ENCODE measurements at places on chromosomes 1 and 21.

DNA sequence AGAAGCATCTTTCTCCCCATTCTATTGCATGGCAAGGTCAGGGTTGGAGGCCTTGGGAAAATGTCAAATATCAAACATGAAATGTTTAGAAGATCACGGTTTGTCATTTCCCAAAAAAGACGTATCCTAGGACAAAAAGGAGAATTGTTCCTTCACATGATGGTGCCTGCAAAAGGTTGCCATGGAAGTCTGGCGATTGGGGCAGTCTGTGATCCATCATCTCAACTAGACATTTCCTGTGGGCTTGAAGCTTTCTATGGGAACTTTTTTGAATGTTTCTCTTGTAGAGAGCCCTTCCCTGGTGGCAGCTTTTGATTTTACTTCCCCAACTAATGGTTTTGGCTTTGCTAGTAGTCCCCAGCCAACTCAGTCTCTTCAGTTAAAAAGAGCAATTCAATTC lies 106.3 kb downstream of the TGFB2 start:
- DNase-seq: no peak

DNA sequence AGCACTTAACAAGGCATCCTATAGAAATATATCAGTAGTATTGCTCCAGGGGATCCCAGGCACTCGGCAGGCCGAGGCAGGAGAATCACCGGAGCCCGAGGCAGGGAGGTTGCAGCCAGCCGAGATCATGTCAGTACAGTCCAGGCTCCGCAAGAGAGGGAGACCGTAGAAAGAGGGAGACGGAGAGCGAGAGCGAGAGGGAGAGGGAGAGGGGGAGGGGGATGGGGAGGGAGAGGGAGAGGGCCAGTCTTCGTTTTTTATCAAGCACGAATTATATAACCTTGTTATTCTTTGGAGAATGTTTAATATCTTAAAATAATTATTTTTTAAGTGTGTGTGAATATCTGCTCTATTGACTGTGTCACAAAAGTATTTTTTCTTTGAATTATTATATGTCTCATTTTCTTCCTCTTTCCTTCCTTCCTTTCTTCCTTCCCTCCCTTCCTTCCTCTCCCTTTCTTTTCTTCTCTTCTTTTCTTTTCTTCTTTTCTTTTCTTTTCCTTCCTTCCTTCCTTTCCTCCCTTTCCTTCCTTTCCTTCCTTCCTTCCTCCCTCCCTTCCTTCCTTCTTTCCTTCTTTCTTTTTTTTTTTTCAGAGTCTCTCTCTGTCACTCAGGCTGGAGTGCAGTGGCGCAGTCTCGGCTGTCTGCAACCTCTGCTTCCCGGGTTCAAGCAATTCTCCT lies 233.7 kb downstream of the SRGAP2C start:
- DNase-seq: no peak

- no peak for DNase-seq
Observed at GRCh38 chr1:95287825-95288224, 53.8 kb downstream of the RWDD3 start.

DNA sequence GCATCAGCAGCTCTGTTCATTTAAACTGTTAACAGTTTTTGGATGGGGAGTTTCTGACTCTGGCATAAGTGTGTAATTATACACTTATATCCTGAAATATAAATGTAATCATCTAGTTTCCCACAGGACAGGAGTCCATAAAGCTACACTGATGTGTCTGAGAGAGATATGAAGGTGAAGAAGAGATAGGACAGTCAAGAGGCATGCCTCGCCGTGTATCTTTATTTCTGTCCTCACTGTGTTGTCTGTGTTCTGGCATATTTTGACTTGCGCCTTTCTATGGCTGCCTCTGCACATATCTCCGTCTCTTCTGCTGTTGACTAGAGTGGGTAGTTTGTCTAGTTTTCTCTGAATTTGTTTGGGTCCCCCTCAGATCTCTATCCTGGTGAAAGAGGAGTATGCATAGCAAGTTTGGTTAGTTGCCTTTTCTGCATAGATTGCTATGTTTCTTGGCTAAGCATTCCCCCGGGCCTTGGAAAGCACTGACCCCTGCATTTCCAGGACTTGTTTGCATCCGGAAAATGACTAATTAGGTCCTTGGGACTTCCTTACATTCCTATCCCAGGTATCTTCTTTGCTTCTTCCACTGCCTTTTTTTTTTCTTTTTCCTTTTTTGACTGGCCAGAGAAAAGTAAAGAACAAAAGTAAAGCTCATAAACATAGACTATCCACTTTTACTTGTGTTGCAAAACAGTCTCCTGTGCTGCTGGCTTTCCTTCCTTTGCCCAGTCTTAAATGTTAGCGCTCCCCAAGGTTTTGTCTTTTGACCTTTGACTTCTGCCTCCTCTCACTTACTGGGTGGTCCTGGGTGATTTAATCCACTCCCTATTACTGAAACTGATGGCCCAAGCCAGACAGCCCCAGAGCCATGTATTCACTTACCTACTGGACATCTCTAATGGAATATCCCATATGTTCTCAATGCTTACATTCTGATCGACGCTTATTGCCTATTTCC lies 27.6 kb upstream of the CNN3 start:
- DNase-seq: no peak

DNA sequence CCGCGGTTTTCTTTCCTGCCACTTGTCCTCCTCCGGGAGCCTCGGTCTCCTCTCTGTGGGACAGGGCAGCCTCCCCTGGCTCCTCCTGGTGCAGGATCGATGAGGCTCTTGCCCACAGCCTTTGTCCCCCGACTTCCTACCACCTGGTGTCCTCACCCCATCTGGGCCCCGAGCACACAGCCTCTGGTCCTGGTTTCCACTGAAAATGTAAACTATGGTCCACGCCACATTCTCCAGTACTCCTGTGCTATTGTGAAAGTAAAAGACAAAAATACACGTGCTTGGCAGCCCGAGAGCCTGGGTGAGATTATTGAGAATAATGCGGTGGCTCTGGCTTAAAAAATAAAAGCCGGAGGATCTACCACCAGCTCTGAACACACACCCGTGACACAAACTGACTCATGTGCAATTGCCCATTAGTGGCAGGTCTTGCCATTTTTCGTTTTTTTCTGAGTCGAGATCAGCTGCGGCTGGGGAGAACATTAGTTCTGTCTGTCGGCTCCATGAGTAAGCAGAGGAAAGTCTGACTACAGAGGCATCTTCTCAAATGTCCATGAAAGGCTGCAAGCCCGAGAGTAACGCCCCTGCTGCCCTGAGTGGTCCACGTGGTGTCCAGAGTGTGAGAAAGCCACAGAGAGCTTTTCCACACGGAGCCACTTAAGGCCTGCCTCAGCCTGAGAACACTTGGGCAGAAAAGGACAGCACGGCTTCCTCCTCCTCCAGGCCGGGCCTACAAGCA lies 5.7 kb upstream of the COL6A2 start:
- DNase-seq: no peak

DNA sequence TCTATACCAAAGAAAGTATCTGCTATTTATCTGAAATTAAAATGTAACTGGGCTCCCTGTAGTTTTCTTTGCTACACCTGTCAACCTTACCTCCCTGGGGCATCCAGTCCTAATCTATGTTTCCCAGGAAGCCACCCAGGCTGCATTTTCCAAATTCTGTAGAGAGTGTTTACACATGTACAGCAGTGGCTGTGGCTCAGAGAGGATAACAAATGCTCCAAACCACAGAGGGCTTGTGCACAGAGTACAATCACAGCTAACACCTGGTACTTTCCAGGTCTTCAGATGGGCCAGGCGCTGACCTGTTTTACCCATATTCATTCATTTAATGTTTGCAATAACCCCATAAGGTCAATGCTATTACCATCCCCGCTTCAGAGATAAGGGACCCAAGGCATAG lies 146.5 kb upstream of the TNR start:
- DNase-seq: no peak

GRCh38 chr1:50980505-50980904 lies 10.5 kb downstream of the CDKN2C start:
- no peak for DNase-seq

DNA sequence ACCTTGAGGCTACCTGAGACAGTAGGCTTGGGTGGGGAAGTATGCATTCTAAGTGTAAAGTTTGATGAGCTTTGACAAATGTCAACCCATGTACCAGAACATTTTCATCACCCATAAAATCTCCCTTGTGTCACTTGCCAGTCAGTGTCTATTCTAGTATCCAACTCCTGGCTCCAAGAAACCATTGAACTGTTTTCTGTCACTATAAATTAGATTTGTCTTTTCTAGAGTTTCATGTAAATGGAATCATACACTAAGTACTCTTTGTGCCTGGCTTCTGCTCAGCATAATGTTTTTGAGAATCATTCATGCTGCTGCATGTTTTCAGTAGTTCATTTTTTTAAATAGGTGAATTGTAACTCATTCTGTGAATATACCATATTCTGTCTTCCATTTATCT lies 165.4 kb downstream of the DNM3 start:
- no peak for DNase-seq

DNA sequence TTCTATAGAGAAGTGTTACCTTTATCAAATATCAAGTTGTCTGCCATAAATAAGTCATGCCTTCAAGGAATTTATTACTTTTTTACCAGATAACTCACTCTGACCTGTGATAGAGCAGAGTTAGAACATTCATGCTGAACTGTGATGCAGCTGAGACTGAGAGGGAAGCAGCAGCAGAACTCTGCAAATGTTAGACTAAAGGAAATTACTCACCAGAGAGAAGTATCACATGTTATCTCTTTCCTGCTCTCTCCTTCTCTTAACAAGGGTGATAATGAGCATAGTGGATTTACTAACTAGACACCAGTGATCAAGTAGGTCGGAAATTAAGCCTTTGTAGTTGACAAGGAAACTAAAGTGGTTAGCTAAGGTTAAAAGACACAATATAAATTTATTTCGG lies 181.6 kb downstream of the RASAL2 start:
- DNase-seq: no peak
